Activated CD4-positive, alpha-beta memory T cell treated with anti-CD3 and anti-CD28 coated beads for 36 hours (primary cell): ENCODE measurements at places on chromosomes 3 and 15. TPM values are rescaled to one million over a fixed set of nuclear protein-coding genes. Genes with fewer than 3 reads are reported as not detected.

GRCh38 chr3:6262010-6262409, 598.9 kb upstream of the GRM7 start:
- DNase-seq: no peak
- no peaks in the 10 kb centered on the region for H3K27me3 ChIP-seq
- no peaks in the 10 kb centered on the region for H3K4me1 ChIP-seq
- no peaks in the 10 kb centered on the region for H3K36me3 ChIP-seq
- H3K27ac ChIP-seq: no peak overlapping the region
- H3K4me3 ChIP-seq: no peak overlapping the region

GRCh38 chr3:44186712-44187111, 55.0 kb upstream of the TOPAZ1 start:
- no peak for DNase-seq
- no peak overlapping the region for H3K27ac ChIP-seq
- H3K36me3 ChIP-seq: no peaks in the 10 kb centered on the region
- H3K4me3 ChIP-seq: no peak overlapping the region
- H3K27me3 ChIP-seq: peaks cover 16% of the 10 kb centered on the region

DNA sequence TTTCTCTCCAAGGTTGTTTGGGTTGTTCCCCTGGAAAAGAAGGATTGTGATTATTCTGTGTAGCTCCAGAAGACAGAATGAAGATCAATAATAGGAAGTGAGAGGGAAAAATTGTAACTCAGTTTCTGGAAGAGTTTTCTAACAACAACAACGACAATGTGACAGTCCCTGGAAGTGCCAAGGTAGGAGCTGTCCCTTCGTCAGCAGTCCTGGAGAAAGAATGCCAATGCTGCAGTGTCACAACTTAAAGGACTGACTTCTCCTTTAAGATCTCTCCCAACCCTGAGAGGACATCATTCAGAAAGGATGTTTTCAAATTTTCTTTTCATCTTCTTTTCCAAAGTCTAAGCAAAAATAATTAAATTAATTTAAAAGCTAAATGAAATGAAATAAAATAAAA, 136.4 kb upstream of the GAP43 start:
- no peak overlapping the region for H3K27ac ChIP-seq
- DNase-seq: no peak
- H3K4me3 ChIP-seq: no peak overlapping the region
- H3K36me3 ChIP-seq: no peaks in the 10 kb centered on the region
- H3K27me3 ChIP-seq: peaks cover 8% of the 10 kb centered on the region

GRCh38 chr15:62377736-62378480, 212.8 kb upstream of the C2CD4B start:
- peaks cover 9% of the 10 kb centered on the region for H3K27me3 ChIP-seq
- no peak for DNase-seq
- no peaks in the 10 kb centered on the region for H3K4me1 ChIP-seq
- H3K4me3 ChIP-seq: no peak overlapping the region
- H3K36me3 ChIP-seq: no peaks in the 10 kb centered on the region

DNA sequence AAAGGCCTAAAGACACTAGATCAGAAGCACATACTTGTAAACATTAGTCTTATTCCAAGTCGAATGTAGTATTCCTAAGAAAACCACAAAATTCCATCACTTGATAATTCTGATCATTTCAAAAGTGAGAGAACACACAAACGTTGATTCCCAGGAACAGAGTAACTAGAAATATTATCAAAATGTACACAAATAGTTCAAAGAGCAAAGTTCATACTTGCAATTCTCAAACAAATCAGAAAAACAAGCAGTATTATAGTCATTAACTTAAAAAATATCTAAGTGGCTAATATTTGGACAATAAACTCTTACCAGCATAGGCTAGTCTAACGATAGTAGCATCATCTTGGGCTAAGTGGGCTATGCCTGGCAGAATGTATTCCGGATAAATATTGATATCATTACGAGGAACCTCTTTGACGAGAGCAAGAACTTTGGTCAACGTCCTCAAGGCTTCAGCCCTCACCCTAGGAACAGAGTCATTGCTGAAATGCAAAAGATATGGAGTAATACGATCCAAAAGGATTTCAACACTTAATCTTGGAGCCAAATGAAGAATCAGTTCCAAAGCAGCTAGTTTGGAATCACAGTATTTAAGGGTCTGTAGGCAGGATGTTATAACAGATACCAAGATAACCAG, 13.3 kb downstream of the PIK3R4 start:
- H3K36me3 ChIP-seq: peaks cover 27% of the 10 kb centered on the region
- no peak for DNase-seq
- no peaks in the 10 kb centered on the region for H3K27me3 ChIP-seq
- no peak overlapping the region for H3K27ac ChIP-seq
- no peak overlapping the region for H3K4me3 ChIP-seq

DNA sequence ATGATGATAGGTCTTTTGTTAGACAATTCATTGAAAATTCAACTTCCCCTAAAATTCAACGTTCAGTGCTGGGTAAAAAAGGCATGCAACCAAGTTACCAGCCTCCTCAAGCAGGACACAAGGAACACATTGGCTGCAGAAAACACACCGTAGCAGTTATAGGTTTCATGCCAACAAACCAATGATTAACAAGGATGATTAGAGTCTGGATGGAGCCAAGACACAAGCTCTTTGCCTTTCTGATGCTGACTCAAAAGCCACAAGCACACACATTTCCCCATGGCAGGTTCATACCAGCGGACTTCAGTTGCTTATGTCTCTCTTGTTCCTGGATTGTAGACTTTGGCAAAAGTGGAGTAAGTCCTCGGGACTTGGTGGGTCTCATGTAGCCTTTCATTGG, 105.8 kb downstream of the DHX30 start:
- no peaks in the 10 kb centered on the region for H3K27me3 ChIP-seq
- H3K4me1 ChIP-seq: peaks cover 4% of the 10 kb centered on the region
- no peak overlapping the region for H3K27ac ChIP-seq
- H3K4me3 ChIP-seq: no peak overlapping the region
- no peak for DNase-seq
- peaks cover 44% of the 10 kb centered on the region for H3K36me3 ChIP-seq

DNA sequence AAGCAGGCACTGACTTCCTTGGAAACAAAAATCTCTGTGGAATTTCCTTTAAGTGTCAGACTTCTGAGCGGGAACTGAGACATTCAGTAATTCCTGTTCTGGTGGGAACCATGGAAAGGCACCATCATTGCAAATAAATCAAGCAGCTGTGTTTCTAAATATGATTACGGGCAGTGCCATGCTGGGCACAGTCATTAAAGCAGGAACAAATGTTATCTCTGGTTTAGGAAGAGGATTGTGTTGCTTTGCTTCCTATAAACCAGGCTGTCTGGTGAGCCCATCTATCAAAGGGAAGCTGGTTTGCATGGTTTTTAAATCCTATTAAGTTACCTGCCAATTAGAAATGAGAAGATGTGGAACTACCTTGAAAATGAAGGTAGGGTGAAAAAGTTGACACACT, 86.7 kb downstream of the EBLN2 start:
- no peak overlapping the region for H3K27ac ChIP-seq
- H3K4me1 ChIP-seq: no peaks in the 10 kb centered on the region

- no peak overlapping the region for H3K4me3 ChIP-seq
- no peak for DNase-seq
- peaks cover 3% of the 10 kb centered on the region for H3K27me3 ChIP-seq
- H3K4me1 ChIP-seq: no peaks in the 10 kb centered on the region
Measured at GRCh38 chr3:8456412-8456811, 45.2 kb upstream of the LMCD1 start.

DNA sequence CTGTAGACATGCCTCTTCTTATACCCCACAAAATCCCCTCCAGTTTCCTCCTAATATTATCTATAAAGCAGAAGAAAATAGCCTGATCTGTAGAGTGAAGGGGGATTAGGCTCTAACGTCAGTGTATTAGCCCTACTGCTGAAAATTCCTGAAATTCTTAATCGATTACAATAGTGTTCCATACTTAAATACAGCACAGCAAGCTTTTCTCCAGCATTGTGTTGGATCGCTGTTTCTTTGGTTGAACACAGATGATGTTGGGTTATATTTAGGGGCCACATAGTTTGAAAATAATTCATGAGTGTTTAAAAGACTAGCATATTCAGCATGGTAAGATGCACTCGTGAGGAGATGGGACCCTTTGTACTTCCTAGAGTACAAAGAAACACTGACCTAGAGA, 52.5 kb downstream of the PIAS1 start:
- peaks cover 38% of the 10 kb centered on the region for H3K4me1 ChIP-seq
- H3K4me3 ChIP-seq: no peak overlapping the region
- no peak for DNase-seq

- no peaks in the 10 kb centered on the region for H3K27me3 ChIP-seq
- DNase-seq: no peak
- H3K4me3 ChIP-seq: no peak overlapping the region
- H3K36me3 ChIP-seq: no peaks in the 10 kb centered on the region
- H3K27ac ChIP-seq: no peak overlapping the region
Measured at GRCh38 chr3:148269816-148270215, 427.9 kb upstream of the AGTR1 start.

DNA sequence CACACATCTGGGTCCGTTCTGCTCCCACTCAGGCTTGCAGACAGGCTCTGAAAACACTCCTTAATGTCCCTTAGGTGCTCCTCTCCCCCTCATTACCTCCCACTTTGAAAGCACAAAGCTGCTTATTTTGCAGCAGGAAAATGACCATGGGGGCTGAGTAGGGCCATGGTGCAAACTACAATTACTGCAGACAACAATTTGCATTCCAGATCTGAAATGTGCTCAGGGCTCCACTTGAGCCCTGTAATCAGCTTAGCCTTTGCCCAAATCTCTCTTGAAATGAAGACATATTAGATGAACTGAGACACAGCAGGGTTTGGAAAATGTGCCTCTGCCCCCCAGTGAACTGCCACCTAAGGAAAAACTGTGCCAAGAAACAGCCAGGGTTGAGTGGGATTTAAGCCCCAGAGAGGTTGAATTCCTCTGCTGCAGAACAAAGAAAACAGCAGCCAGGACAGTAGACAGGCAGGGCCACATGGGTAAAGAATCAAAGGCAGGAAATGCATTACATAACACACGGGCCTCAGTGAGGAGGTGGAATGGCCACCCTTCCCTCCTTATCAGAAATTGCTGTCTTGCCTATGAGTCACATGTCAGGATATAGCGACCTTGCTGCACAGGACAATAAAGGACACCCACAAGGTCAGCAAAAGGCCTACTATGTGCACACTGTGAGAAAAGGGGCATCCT, 126.8 kb upstream of the ARHGEF3 start:
- H3K27me3 ChIP-seq: no peaks in the 10 kb centered on the region
- H3K36me3 ChIP-seq: peaks cover 9% of the 10 kb centered on the region
- DNase-seq: peak; percentile 38
- no peak overlapping the region for H3K27ac ChIP-seq

DNA sequence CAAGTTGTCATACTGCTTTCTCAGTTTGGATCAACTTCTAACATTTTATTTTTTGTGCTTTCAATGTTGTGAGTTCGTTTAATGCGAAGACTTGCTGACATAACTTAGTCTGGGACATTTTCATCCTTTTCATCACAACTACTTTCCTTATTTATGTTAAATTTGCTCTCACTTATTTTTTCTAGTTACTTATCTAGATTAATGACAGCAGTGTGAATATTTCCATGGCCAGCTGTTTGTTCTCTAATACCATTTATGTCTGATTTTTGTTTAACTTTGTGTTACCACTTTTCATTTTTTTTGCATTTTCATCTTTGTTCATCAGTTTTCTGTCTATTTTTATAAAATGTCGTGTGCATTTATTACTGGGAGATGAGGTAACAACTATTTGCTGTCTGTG, 6.2 kb downstream of the SLC25A26 start:
- H3K36me3 ChIP-seq: peaks cover 46% of the 10 kb centered on the region
- H3K4me3 ChIP-seq: no peak overlapping the region
- DNase-seq: no peak
- no peak overlapping the region for H3K27ac ChIP-seq
- H3K4me1 ChIP-seq: peaks cover 64% of the 10 kb centered on the region

Gene KIF7
- 0.95 TPM for total RNA-seq

Gene PP2D1
- not detected for total RNA-seq

Gene C3orf20
- total RNA-seq: 0.12 TPM

Gene TM4SF1
- total RNA-seq: 0.83 TPM
